Type B pancreatic cell (in vitro differentiated cells): ENCODE measurements at places on chromosomes 2 and 18. TPM values are rescaled to one million over a fixed set of nuclear protein-coding genes. Genes with fewer than 3 reads are reported as not detected.

IL36B gene
- not detected in 2 replicates for total RNA-seq

SLC39A10 gene
- 41.6 and 63.2 TPM in 2 replicates for total RNA-seq

SNTG2 gene
- total RNA-seq = 0.45 and 1.1 TPM in 2 replicates

COLEC12 gene
- 6.5 and 61.3 TPM in 2 replicates for total RNA-seq

COL4A3 gene
- 0.19 and 0.48 TPM in 2 replicates for total RNA-seq

TMEM214 gene
- 83.9 and 96.1 TPM in 2 replicates for total RNA-seq

CPO gene
- total RNA-seq = 0.24 and 0.51 TPM in 2 replicates

L3MBTL4 gene
- 2.2 and 4.6 TPM in 2 replicates for total RNA-seq

GKN1 gene
- total RNA-seq = 0.36 and 1.7 TPM in 2 replicates

WDR33 gene
- total RNA-seq = 54.7 and 58.4 TPM in 2 replicates

- no peak for DNase-seq
Observed at GRCh38 chr2:579351-579886, 97.8 kb downstream of the TMEM18 start.

GRCh38 chr18:31667185-31667584 lies 17.2 kb downstream of the B4GALT6 start:
- DNase-seq = no peak

GRCh38 chr2:19899985-19900930 lies 1.5 kb downstream of the TTC32 start:
- no peak for DNase-seq

DNA sequence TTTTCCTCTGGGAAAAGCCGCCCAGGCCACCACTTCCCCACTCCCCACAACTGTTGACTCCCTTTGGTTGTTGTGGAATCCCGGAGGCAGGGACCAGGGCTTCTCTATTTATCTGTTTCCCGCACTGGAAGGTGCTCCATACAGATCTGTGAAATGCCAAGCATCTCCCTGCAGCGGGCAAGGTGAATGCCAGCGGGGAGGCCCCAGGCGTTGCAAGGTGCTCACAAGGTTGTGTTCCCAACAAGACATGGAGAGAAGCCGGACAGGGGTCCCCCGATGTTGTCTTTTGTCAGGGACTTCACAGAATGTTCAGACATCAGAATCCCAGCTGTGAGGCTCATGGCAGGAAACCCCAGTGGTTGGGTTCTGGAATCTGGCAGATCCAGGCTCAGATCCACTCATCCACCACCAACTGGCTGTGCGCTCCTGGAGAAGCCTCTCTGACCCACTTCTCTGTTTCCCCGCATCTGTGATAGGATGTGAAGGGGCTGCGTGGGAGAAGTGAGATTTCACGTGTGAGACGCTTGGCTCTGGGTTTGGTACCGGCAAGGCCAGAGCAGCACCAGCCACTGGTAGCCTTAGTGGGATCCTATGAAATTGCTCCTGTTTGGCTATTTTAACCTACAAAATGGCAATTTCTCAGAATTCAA lies 8.6 kb upstream of the NEU2 start:
- no peak for DNase-seq

DNA sequence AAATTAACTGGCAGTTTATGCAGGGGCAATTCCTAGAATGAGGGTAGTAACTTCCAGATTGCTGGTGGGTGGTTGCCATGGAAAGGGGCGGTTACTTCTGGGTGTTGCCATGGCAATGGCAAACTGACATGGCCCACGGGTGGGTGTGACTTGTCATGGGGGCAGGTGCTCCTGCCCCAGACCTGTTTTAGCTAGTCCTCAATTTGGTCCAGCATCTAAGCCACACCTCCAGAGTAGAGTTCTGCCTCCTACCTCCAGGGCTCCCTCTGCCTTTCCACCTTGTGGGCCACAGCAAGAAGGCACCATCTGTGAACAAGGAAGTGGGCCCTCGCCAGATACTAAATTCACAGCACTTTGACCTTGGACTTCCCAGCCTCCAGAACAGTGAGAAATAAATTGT lies 148.7 kb downstream of the TFCP2L1 start:
- no peak for DNase-seq

DNA sequence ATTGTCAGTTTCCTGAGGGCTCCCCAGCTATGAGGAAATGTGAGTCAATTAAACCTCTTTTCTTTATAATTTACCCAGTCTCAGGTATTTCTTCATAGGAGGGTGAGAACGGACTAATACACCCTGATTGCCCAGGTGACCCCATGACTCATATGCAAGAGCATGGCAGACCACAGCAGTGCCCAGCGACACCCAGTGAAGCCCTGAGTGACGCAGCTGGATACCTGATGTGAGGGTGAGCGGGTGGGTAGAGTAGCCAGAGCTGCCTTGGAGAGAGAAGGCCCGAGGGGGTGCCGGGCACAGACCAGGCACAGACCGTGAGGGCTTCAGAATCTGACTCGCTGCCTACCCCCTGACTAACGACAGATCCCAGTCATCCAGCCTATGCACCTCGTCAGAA lies 15.4 kb downstream of the ALPG start:
- DNase-seq = no peak

DNA sequence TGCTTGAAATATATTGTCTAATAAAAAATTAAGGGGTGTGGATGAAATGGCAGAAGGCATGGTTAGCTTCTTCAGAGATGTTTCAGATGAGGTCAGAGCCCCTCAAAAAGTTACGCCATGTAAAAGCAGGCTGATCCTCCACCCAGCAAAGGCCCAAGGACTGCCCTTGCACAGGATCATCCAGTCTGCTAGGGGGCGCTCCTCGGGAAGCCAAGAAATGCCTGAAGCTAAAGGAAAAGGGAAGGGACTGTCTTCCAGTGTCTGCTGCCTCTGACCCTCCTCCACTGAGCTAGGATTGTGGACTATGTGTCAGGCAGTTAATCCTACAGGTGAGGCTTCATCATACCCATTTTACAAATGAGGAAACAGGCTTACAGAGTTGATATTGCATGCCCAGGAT lies 33.8 kb upstream of the TEX51 start:
- peak; percentile 15 for DNase-seq

DNA sequence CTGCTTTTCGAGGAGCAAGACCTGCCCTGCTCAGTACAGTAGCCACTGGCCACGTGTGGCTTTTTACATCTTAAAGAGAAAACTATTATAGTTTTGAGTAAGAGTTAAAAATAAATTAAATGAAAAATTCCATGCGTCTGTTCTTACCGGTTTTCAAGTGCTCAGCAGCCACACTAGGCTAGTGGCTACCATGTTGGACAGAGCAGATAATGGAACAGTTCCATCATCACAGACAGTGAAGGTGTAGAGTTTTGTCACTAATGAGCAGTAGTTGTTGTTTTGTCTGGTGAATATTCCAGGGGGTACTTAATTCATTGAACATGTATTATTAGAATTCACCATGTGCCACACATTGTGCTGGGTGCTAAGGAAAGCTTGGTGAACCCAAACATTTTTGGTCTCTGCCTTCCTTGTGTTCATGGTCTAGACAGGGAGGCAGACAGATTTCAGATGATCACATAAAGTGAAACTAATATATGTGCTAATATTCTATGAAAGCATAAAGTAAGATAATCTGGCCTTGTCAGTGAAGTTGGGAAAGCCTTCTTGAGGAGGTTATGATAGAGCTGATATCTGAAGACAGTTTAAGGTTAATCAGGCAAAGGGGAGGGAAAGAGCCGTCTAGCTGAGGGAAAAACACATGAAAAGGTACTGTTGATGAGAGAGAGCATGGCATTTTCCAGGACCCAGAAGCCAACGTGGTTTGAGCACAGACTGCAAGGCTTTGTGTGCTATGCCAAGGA lies 1.4 kb downstream of the ALMS1 start:
- DNase-seq = no peak

GRCh38 chr2:102634831-102635241 lies 15.5 kb downstream of the SLC9A2 start:
- no peak for DNase-seq

DNA sequence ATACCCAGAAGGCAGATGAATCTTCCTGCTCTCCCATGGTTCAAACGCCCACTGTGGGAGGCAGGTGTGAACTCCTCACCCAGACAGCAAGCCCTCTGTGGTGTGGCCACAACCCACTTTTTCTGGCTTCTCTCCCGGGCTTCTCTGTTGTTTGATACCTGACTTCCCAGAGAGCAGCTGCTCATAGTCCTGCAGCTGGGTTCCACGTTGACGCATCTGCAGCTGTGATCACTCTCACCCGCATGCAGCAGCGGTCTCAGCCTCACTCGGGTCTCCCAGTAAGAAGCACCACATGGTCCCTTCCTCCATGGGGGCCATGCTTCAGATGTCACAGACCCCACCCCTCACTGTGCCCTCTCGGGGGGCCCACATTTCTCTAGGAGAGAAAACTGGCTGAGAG lies 3.5 kb downstream of the ASPRV1 start:
- DNase-seq = no peak

DNA sequence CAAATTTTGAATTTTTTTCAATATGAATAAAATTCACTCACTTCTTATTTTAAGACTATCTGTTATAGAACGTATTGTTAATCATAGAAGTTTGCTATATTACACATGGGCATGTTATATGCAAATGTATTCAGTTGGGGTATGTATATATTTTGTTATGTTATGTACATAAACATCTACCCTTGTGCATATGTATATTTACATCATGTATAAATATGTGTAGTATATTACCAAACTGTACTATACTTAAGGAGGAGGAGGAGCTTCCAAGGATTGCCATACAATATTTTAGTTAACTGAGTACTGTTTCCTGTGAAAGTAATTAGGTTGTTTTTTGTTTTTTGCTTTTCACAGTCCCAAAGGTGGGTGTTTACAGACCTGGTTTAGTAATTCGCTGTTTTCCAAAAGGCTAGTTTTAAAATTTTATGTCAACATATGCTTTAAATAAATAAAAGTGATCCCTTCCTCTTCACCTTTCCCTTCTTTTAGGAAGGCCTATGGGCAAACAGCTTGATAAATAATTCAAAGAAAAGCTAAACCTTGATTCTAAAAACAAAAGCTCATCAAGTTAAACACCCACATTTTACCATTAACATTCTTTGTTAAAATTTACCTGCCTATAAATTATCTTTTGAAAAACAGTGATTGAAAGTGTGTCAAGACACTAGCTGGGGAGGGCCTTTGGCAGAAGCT lies 12.9 kb upstream of the POU3F3 start:
- no peak for DNase-seq

DNA sequence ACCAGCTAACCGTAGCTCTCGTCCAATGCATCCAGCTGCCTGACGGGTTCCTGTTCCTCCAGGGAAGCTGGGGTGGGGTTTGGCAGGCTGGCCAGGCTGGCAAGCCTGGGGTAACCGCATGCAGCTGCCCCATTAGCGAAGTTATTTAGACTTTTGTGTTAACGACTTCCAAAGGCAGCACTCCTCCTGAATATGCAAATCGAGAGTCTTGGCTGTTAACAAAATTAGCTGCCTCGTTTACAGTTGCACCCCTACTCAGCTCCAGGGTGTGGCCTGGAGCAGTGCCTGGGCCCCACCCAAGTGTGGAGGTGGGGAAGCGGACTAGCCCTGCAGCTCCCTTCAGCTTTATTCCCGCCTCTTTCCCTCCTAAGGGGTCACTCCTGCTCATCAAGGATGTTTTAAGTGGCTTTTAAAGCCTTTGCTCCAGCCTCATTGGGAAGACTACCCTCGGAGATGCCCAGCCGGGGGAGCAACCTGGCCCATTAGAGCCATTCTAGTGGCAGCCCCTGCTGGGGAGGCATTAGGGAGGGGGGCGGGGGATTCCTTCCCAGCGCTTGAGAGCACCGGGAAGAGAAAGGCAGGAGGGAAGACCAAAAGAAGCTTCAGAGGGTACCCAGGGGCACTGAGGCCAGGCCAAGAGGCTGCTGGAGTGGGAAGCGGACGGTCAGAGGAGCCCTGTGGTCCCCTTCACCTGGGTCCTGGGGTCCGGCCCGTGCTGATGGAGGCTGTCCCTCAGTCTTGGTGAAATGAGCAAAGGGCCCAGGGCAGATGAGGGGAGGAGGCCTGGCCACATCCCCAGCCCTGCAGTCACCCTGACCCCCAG lies 204.1 kb downstream of the CELF4 start:
- DNase-seq = no peak

DNA sequence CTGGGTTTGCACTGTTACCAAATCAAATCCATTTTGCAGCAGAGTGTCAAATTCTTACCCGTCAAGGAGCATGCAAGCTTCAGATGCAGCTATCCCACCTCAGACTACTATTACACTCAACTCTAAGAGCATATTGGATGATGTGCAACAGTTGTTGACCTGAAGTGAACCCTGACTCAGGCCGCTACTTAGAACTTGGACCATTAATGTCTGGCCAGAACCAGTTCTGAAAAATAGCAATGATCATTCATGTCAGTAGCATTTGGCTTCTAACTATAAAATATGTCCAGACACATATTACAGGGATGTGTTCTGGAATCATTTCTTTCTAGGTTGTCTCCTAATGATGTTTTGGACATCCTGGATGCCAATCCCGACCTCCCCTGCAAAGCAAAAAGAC lies 135.5 kb upstream of the PKDCC start:
- no peak for DNase-seq

DNA sequence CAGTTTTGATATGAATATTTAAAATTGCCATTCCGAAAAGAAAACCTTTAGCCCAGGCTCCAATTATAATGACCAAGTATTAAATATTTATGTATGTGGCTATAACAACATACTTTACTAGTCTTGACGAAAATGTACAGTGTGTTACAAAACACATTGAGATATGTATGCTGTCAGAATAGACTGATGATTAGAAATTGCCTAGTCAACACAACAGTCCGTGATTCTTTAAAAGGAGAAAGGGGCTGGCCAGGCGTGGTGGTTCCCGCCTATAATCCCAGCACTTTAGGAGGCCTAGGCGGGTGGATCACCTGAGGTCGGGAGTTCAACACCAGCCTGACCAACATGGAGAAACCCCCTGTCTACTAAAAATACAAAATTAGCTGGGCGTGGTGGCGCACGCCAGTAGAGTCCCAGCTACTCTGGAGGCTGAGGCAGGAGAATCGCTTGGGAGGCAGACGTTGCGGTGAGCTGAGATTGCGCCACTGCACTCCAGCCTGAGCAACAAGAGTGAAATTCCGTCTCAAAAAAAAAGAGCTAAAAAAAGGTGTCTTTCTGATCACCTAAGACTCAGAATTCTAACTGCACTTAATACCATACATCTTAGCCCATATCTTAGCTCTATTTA lies 1.8 kb downstream of the CHAC2 start:
- DNase-seq = no peak

DNA sequence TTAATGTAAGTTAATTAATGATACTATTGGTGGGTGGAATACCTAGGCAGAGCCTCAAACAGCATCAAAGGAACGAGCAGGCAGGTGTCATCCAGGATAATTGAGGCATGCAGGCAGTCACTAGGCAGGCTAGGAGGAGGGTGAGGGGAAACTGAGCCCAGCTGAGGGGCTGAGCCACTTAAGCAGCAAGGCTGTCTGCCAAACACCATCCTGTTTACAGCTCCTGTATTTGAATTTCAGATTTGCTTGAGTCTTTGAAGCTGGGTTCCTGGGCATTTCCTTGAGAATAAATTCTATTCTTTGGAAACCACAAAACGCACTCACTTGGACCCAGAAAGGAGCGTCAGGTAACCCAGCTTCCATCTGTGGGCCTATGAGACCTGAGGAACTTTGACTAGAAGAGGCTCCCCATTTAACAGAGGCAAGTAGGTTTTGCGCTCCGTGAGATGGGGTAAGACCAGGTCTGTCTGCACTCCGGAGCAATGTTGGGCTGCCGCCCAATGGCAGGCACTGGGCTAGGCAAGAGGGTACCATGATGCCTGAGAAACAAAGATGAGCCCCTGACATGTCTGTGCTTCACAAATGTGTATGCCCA lies 2.0 kb downstream of the EDAR start:
- no peak for DNase-seq
